ENCODE measurements at places on chromosomes 5 and 9. TPM values are rescaled to one million over a fixed set of nuclear protein-coding genes. Genes with fewer than 3 reads are reported as not detected.

RFK gene
- total RNA-seq: 24.4 TPM

N4BP3 gene
- 1.1 TPM for total RNA-seq

TRIM7 gene
- 10.4 TPM for total RNA-seq

ANGPTL2 gene
- total RNA-seq: not detected

FOXD4L6 gene
- 0.20 TPM for total RNA-seq

ASS1 gene
- total RNA-seq: 255 TPM

DBH gene
- total RNA-seq: not detected
